ENCODE measurements at places on chromosomes 1 and 21.

DNA sequence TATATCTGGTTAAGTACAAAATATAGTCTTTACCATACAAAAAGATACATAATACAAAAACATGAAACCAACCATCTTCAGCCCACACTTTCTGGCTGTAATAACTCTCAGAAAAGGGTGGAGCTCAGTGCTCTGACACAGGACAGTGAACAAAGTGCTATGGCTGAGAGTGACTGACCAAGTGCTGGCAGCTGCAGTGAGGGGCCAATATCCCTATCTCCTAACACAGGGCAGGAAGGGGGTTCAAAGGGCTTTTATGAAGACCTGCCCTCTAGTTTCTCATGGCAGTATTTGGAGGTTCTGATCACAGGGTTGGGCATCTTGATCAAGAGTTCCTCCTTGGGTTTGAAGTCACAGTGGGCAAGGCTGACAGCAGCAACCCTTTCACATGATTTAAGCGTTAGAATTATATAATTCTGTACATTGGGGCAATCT, 3.9 kb downstream of the TXNIP start:
- DNase-seq: no peak

- no peak for DNase-seq
These were observed 49.1 kb downstream of the RBM11 start for GRCh38 chr21:14265023-14265422.

DNA sequence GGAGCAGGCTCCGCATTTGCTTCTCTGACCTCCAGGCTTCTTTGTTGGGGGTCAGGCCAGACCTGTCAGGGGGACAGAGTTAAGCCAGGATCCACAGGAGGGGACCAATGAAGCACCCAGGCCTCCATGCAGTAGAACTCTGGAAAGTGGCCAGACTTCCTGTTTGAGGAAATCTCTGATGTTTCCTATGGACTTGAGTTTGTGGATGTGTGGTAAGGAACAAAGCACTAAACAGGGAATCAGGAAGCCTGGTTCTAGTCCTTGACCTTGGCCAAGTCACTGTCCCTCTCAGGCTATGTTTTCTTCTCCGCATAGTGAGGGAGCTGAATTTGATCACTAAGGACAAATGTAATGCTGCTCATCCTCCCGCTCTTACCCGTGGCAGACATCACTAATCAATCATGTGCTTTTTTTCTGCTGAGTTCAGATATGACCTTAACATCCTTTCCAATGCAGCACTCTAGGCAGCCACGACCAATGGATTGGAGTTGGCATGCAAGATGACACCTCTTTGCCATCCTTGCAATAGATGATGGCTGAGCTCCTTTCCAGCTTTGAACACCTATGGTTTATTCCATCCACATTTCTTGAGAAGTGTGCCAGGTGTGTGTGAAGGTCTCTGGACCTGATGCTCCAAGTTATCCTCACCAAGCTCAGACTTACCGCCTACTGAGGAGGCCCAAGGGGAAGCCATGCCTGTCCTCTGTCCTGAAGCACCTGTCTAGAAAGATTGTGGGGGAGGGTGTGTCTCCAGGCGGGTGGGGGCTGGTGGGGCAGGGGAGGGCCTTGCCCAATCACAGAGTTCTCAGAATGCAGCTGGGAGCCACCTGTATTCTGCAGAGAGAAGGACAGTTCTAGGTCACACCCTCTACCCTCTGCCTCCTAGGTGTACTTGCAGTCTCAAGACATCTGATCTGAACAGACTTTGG, 9.9 kb downstream of the SH2D2A start:
- DNase-seq: no peak

DNA sequence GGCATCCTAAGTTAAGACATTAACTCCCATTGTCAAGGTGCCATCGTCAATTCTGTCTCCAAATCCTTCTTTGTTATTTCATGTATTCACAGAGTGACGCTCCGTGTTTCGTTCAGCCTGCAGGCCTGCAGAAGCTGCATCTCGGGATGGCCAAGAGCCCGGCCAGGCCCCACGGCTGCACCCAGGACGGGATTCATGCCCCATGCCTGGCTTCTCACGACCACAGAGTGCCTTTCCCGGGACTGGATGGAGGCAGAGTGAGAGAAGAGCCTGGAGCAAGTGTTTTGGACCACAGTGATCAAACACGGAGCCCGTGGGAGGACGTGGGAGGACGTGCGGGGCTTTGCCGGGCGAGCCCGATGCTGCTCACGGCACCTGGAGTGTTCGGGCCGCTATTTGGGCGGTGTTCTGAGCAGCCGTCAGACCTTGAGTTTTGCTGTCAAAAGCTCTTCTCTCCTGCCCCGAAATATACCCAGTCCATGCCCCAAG, 56.8 kb downstream of the COL6A1 start:
- no peak for DNase-seq

GRCh38 chr1:20982316-20982715, 194.4 kb downstream of the EIF4G3 start:
- no peak for DNase-seq
